ENCODE measurements at places on chromosomes 5 and 9.

DNA sequence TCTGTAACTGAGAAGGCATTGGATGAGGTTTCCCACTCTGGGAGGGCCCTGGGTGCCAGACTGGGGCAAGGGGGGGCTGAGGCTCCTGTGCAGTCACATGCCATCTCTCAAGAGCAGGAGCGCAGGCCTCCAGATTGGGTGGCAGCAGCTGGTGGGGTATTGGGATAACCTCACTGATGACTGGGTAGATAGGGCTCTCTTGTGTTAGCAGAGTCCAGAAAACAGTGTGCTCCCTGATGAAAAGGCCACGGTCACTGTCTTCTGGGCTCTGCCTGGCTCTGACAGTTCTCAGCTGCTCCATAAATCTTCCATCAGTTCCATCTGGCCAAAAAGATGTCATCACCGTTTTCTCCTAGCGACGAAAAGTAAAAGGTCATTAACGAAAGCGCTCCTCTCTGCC is 21.8 kb upstream of the NKX2-5 start:
- no peaks in the 10 kb centered on the region for H3K36me3 ChIP-seq
- peaks cover 9% of the 10 kb centered on the region for H3K4me1 ChIP-seq
- H3K27me3 ChIP-seq: peaks cover 8% of the 10 kb centered on the region
- no peak for DNase-seq
- H3K4me3 ChIP-seq: no peak overlapping the region

DNA sequence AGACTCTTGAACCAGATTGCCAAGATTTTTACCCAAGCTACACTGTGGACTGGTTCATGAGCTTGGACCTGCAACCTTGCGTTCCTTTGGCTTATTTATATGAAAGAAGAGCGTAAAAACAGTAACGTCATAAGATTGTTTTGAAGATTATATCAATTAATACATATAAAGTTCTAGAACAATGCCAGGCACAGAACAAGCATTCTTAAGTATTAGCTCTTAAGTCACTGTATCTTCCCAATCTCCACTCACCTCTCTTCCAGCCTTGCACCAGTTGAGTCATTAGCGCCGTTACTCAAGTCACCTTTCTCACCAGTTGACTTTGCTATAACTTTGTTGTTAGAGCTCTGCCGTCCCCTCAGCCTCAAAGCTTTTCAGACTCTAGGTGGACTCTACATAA is 415.7 kb downstream of the PLK2 start:
- H3K4me1 ChIP-seq: no peaks in the 10 kb centered on the region
- H3K4me3 ChIP-seq: no peak overlapping the region
- no peaks in the 10 kb centered on the region for H3K36me3 ChIP-seq

DNA sequence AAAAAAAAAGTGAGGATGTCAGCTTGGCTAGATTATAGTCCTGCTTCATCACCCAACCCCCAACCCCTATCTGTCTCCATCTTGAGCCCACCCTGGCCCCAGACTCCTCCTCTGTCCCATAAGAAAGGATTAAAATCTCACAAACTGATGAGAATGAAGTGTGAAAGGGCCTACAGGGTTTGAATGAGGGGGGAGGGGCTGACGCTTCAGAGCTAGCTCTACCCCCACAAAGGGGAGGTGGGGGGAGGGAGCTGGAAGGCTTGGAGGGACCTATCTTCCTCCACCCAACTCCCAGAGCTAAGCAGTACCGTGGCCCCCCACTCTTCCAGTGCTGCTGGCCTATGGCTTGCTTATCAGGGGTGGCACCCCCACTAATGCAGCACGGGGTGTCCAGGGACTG is 43.7 kb upstream of the HAND1 start:
- no peak overlapping the region for H3K4me3 ChIP-seq
- H3K4me1 ChIP-seq: peaks cover 13% of the 10 kb centered on the region
- H3K27me3 ChIP-seq: peaks cover 3% of the 10 kb centered on the region
- DNase-seq: no peak
- H3K36me3 ChIP-seq: no peaks in the 10 kb centered on the region

DNA sequence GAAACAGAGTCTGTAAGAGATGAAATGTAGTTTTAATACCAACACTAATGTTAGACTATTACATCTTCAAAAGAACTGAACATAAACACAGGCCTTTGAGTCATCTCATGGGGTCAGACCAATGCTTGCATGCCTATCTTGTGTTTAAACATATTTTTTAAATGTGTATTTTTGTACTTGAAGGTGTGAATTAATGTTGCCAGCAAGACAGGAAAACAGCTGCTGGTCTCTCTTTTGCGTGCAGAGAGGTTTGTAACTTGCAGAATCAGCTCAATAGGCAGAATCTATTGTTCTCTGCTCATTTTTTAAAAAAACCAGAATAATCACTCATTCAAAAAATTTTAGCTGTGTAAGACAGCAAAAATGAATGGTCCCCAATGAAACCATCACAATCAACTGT is 180.2 kb downstream of the ALDH1A1 start:
- no peaks in the 10 kb centered on the region for H3K4me1 ChIP-seq
- no peak for DNase-seq
- no peak overlapping the region for H3K4me3 ChIP-seq
- H3K27me3 ChIP-seq: no peaks in the 10 kb centered on the region

DNA sequence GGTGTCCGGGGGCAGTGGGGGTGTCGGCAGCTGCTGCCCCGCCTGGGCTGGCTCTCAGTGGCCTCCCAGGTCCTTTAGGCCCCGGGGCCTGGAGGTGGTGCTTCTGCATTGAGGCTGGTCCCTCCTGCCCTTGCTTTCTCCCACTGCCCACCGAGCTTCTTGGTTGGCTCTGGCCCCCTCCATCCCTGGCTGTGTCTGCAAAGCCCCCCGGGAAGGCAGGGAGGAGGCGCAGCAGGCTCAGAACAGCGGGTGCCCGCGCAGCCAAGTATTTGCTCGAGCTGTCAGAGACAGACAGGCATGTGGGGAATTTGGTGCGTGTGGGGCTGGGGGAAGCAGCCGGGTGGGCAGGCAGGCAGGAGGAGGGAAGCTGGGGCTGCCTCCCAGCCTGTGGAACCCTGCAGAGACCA is 11.5 kb downstream of the CXXC5 start:
- peaks cover 99% of the 10 kb centered on the region for H3K4me1 ChIP-seq
- DNase-seq: no peak
- H3K27ac ChIP-seq: peak overlapping the region; percentile 98

DNA sequence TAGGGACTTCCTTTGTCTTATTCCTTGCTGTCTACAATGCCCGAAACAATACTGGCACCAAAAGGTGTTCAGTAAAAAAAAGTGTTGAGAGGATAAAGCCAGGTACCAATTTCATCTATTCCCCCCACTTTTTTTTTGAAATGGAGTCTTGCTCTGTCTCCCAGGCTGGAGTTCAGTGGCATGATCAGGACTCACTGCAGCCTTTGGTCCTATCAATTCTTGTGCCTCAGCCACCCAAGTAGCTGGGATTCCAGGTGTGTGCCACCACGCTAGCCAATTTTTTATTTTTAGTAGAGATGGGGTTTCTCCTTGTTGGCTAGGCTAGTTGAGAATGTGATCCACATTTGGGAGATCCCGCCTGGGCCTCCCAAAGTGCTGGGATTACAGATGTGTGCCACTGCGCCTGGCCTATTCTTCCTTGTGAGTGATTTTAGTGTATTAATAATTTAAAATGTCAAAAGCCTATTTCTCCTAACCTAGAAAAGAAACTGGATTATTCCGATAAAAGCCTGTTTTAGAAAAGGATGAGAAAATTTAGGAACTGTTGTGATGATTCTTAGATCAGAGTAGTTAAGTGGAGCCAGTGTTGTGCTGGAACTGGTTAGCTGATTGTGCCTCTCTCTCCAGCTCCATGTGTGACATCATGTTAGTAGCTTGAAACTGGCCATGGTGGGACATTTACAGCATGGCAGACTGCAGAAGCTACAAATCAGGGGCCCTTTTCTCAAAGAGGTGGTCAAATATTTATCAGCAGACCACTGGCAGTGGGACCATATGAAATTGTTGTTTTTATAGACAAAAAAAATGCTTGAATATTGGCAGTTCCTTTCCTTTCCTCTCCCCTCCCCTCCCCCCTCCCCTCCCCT is 14.3 kb downstream of the CDC42SE2 start:
- no peak overlapping the region for H3K4me3 ChIP-seq
- DNase-seq: no peak
- H3K4me1 ChIP-seq: peaks cover 8% of the 10 kb centered on the region
- H3K36me3 ChIP-seq: no peaks in the 10 kb centered on the region

GRCh38 chr5:111954516-111955395 is 197.8 kb upstream of the NREP start:
- no peaks in the 10 kb centered on the region for H3K36me3 ChIP-seq
- H3K27me3 ChIP-seq: no peaks in the 10 kb centered on the region
- DNase-seq: no peak
- no peak overlapping the region for H3K4me3 ChIP-seq

All from psoas muscle (tissue), 8 donors.